Brain (organoid and tissue), 16 donors: ENCODE measurements at places on chromosomes 7 and 10.

DNA sequence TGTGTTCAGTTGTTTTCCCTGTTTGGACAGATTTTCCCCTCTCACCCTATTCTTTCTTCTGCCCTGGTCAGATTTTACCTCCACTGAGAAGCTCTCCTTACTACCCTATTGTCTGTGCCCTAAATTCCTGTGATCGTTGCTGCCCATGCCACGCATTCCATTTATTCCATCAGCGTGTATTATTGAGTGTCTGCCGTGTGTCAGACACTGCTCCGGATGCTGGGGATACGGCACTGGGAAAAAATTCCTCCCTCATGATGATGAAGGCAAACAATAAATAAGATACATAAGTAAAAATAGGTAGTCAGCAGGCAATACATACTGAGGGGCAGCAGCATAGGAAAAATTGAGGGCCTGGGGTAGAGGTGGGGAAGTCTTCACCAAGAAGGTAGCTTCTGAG lies 86.8 kb downstream of the FANK1 start:
- DNase-seq, result no peak

DNA sequence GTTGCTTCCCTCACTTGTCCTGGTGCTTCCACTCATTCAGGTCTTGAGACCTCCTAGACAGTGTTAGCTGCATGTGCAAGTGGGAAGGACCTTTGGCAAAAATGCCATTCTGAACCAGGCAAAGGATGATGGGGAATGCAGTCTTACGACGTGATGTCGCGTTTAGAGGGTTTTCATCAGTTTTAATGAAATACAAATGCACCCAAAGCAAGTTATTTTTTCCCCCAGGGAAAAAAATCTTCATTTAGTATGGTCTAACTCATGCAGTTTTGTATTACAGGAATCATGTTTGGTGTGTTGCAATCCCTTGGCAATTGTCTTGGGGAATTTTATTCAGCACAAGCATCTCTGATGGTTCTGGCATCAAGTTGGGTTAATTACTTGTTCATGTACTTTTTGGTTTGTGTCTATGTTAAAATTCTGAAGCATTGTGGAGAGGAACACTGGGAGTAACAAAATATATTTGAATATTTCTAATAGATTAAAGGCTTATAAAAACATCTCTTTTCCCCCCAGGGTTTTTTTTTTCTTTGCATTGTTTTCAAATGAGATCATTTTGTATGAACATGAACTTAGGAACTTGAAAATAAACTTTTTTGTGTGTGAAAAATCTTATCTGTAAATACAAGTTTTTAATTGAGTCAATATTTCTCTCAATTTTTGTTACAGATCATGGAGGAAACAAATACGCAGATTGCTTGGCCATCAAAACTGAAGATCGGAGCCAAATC lies 188.9 kb downstream of the BICC1 start:
- DNase-seq, result no peak

- no peak for DNase-seq
Observed at GRCh38 chr10:67696029-67696428, at the start of gene CTNNA3. Gene CTNNA3, minus strand, starts transcription at chr10:67696195.

DNA sequence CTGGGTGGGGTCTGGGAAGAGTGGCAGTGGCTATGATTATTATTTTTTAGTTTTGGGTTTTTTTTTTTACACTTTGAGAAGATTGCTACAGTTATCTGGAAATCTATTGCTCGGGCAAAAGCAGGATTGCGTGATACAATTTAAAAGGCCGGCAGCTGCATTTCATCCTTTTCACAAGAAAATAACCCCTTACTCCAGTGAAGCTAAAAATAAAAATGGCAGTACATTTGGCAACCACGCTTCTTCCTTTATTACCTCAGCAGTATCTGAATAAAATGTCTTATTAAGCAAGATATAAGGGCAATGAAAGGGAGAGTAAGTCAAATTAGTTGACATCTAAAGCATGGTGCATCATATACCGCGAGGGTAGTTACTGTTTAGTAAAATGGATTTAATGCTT lies 496.8 kb downstream of the LRMDA start:
- no peak for DNase-seq

- DNase-seq, result peak; percentile 28
Observed at GRCh38 chr10:110670335-110670734, 26.2 kb downstream of the RBM20 start.

DNA sequence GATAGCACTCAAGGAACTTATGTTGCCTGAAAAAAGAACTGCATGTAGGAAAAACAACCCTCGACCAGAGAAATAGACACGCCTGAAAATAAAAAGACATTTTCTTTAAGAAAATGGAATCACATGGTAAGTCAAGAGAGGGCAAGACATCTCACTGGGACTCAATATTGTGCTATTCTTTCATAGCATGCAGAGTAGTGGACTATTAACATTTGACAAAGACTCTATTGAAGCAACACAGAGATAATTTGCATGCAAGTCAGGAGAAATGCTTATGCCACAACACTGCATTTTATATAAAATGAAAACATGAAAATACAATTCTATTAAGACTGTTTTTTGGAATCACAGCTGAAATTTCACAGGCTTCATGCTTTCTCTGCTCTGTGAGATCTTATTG lies 77.9 kb upstream of the RHOBTB1 start:
- DNase-seq, result peak; percentile 22

DNA sequence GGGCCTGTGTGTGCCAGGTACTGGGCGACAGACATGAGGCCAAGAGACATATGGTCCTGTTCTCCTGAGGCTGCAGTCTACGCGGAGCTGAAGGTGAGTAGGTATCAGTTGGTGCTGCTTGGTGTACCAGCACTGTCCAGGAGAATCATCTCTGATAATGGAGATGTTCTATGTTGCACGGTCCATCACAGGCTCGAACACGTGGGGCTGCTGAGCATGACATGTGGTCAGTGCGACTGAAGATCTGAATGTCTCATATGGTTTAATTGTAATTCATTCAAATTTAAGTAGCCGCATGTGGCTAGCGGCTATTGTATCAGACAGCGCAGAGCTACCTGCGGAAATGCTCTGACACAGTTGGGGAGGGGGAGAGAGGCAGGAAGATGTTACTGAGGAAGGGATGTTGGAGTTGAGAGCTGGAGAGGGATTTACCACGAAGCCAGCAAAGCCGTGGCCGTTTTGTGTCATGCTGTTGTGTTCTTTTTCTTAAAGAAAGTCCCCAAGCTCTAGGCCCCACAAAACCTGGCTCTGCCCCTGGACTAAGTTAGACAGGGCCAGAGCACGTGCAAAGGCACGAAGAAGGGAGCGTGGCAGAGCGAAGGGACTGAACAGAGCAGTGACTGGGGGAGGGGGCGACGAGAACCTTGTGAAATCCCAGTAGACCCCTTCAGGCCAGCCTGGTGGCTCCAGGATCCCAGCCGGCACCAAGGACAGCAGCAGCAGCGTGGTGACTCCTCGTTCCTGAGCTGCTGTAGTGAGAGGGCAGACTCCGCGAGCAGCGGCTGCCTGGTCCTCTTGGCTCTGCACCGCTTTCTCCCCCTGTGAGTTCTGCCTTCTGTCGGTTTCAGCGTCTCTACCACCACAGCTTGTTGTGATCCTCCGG lies 20.0 kb downstream of the SMKR1 start:
- no peak for DNase-seq

DNA sequence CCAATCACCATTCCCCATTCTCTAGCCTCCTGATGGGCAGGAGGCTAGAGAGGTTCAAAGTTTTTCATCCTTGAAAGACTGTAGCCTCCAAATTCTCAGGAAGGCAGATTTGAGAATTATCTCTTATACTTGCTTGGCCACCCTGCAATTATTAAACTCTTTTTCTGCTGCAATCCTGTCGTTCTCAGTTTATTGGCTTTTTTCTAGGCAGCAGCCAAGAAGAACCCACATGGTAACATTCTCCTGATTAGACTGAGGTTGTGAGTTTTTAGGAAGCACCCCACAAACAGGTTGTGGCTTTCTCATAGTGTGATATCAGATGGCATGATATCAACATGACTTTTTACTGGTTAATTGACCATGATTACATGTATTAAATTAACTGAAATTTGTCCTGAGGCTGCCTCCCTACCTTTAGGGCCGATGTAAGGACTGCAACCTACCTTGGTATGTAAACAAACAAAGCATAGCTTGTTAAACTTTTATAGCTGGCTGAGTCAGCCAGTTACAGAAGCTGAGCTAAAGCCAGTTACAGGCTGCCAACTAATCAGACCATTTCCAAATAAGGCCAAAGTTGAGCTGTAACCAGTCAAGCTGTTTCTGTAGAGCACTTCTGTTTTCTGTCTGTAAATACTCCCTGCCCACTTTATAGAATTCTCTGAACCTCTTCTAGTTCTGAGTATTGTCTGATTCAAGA lies 3.2 kb upstream of the ZNF248 start:
- DNase-seq, result no peak

DNA sequence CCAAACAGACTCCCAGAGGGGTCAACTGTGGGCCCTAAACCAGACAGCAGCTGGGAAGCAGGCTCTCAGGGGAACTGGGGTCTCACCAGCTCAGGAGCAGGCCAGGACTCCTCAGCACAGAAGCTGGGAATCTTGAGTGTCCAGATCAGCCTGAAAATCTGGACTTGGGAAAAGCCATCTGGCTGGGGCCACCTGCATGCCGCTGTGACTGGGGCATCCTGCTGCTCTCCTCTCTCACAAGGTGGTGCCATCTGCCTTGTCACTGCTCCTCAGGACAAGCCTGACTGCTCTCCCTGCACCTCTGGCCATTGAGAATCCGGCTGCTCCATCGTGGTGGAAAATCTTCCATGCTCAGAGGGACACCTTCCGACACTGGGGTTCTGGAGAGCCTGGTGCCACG lies 141.4 kb downstream of the PLPP4 start:
- no peak for DNase-seq

GRCh38 chr7:148289630-148290029 lies 300.9 kb upstream of the C7orf33 start:
- DNase-seq, result no peak

- DNase-seq, result no peak
Observed at GRCh38 chr10:97573021-97573420, 442 bp downstream of the ANKRD2 start.

GRCh38 chr10:124344931-124345330 lies 73.8 kb downstream of the OAT start:
- no peak for DNase-seq

GRCh38 chr7:110179037-110179436 lies 911.9 kb upstream of the LRRN3 start:
- DNase-seq, result no peak

DNA sequence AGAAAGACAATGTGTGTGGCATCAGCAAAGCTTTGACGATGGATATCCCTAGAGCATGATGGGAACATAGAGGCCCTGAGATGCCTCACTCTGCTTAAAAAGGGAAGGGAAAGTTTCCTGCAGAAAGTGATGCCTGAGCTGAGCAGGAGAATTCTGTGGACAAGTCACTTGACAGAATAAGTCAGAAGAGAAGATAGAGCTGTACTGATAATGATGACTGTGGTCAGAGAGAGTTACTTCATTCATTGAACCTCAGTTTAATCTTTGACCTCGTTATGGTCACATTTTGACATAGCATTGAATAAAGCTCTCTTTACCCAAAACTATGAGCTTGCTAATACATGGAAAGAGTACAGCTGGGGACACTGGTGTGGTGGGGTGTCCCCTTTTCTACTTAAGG lies 7.6 kb downstream of the CUBN start:
- no peak for DNase-seq

GRCh38 chr7:46024263-46024916 lies 103.3 kb upstream of the IGFBP3 start:
- no peak for DNase-seq
